ENCODE measurements at places on chromosomes 12 and 14. TPM values are rescaled to one million over a fixed set of nuclear protein-coding genes. Genes with fewer than 3 reads are reported as not detected.

The PPP2R5C gene
- 195 TPM for total RNA-seq

The CLEC2D gene
- total RNA-seq: 4.2 TPM

The TTC8 gene
- total RNA-seq: 48.1 TPM

The CCDC38 gene
- total RNA-seq: not detected

The PEX5 gene
- total RNA-seq: 90.9 TPM

The JPH4 gene
- total RNA-seq: 227 TPM

The KRT72 gene
- total RNA-seq: not detected

Measured in dorsolateral prefrontal cortex (tissue), 122 donors.